ENCODE measurements at places on chromosomes 5 and 9. TPM values are rescaled to one million over a fixed set of nuclear protein-coding genes. Genes with fewer than 3 reads are reported as not detected.
A peak's percentile ranks its signal among the peaks of the same experiment; 100 is the strongest.

- H3K27me3 ChIP-seq, result peaks cover 4% of the 10 kb centered on the region
- H3K4me3 ChIP-seq, result no peak overlapping the region
- no peak for DNase-seq
- no peak overlapping the region for H3K27ac ChIP-seq
Observed at GRCh38 chr5:163574472-163575440, 69.3 kb downstream of the MAT2B start.

- no peaks in the 10 kb centered on the region for H3K36me3 ChIP-seq
- DNase-seq, result no peak
- H3K27ac ChIP-seq, result no peak overlapping the region
- H3K4me3 ChIP-seq, result no peak overlapping the region
- H3K4me1 ChIP-seq, result no peaks in the 10 kb centered on the region
- no peaks in the 10 kb centered on the region for H3K27me3 ChIP-seq
Observed at GRCh38 chr9:28668158-28668557, 1094.9 kb upstream of the C9orf72 start.

DNA sequence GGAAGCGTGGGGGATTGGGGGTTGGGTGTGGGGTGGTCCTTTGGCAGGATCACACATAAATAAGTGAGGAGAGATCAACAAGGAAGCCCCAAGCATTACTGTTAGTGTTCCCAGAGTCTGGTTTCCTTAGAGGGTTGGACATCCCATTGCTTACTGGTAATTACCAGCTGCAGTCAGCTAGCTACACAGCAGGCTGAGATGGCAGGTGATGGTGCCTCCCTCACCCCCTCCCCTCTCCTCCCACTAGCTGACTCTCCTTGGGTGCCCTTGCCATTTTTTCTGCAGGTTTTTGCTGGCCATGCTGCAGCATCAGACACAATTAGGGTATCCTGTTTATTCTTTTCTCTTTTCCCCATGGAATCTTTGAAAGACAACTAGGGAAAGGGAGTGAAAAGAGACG, 107.5 kb upstream of the TLR4 start:
- H3K27ac ChIP-seq, result no peak overlapping the region
- H3K4me3 ChIP-seq, result no peak overlapping the region
- no peaks in the 10 kb centered on the region for H3K27me3 ChIP-seq
- no peaks in the 10 kb centered on the region for H3K36me3 ChIP-seq

DNA sequence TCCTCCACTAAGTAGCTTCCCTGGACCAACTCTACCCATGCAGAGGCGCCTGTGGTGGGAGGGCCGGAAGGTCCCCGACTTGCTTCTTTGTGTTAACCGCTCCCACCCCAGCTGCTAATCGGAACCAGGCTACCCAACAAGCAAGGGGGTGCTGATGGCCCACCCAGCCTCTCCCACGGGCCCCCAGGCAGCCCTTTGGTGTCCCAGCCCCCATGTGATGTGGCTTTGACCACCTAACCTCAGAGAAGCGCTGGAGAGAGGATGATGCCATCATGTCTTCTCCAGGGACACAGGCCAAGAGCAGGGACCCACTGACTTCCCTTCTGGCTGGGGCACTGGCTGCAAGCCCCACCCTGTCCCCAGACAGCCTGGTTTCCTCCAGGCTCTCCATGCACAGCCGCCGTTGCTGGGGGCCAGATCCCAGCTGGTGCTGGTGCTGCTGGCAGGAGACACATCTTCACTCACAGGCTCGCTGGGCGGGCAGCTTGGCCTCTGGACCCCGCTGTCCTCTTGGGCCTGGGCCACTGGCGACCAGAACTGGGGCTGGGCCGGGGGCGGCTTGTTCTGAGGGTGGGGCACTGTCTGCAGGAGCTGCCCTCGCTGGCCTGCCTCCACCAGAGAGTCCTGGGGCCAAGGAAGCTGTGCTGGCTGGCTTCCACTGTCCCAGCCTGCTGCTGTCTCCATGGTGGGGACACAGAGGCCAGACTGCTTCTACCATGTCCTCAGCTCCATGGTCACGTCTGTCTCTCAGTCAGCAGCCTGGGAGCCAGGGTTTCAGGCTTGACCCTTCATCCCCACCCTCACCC, 27.8 kb downstream of the LAMC3 start:
- no peaks in the 10 kb centered on the region for H3K36me3 ChIP-seq
- no peaks in the 10 kb centered on the region for H3K4me1 ChIP-seq
- peaks cover 3% of the 10 kb centered on the region for H3K27me3 ChIP-seq
- H3K4me3 ChIP-seq, result no peak overlapping the region
- H3K27ac ChIP-seq, result no peak overlapping the region

DNA sequence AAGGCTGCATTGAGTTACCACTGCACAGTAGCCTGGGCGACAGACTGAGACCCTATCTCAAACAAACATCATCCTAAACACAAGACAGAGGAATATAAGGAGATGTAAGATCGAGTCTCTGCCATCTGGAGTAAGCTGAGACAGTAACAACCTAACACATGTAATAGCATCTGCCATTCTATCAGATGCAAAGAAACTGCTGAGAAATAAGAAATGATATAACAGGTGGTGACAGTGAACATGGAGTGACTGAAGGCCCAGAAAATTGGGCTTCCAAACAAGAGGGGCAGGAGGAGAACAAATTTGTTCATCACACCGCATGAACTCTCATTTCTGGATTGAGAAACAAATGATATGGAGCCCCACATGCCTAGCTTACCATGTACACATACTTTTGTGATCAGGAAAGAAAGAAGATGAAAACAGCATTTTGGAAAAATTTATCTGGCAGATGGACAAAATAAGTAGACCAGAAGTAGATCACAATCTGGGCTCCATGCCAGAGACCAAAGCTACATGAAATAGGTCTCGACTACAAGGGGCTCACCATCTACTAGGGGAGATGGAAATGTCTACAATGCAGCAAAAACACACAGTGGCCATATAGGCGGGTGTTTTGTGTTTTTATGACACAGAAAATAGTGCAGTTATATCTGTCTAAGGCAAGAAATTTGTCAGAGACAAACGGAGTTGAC, 45.5 kb downstream of the ECPAS start:
- no peaks in the 10 kb centered on the region for H3K27me3 ChIP-seq
- DNase-seq, result no peak
- no peak overlapping the region for H3K27ac ChIP-seq
- peaks cover 2% of the 10 kb centered on the region for H3K4me1 ChIP-seq

DNA sequence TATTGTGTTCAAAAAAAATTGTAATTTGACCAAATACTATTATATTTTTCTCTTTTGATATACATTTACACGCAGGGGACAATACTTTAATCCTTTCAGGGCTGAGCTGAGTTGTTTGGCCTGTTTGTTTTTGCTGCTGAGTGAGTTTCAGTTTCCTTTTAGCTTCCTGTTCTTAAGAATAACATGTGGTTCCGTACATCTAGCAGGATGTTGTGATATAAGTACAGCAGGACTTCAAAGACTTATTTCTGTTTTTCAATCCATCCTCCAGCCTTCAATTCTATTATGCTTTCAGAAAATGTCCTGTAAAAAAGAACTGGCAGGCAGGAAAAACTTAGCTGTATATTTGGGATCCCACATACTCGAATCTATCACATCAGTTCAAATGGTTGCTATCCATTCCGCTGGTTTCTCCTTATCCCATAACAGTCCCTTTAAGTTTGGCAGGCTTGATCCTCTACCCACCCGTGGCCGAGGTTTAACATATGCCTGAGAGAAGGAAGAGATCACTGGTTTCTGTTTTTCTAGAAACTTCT, 1037.3 kb upstream of the ACO1 start:
- H3K4me3 ChIP-seq, result peak overlapping the region; percentile 63
- peaks cover 26% of the 10 kb centered on the region for H3K4me1 ChIP-seq
- H3K27me3 ChIP-seq, result no peaks in the 10 kb centered on the region
- H3K36me3 ChIP-seq, result peaks cover 13% of the 10 kb centered on the region
- H3K27ac ChIP-seq, result peak overlapping the region; percentile 88

- H3K27me3 ChIP-seq, result peaks cover 33% of the 10 kb centered on the region
- no peak for DNase-seq
- peaks cover 26% of the 10 kb centered on the region for H3K36me3 ChIP-seq
- peaks cover 22% of the 10 kb centered on the region for H3K4me1 ChIP-seq
- no peak overlapping the region for H3K27ac ChIP-seq
Observed at GRCh38 chr5:115979201-115980041, 17.1 kb downstream of the LVRN start.

DNA sequence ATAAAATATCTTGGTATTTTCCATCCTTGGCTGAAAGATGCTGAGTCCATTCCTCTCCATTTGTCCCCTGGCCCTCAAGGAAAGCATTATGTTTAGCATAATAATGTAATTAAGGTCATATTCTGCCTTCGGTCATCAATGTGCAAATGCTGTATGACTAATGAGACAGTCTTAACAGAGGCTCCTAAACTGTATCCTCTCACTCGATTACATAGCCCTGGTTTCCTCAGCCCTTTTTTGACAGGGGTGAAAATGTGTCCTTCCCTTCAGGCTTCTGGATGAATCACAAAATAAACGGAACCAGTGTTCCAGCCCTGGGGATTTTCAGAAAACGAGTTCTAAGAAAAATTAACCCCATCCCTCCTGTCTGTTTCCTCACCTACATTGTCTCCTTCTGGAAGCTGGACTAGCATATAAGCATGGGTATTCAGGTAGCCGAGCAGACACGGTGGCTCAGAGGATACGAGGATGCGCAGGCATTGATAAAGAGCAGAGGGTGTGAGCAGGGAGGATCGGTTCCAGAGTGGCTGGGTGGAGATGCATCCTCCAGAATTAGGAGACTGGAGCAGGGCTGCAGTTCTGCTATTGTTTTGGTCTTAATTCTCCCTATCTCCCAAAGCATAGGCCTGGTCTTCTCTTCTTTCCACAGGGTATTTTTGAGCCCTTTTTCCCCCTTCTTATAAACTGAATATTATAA, 742.9 kb downstream of the TLR4 start:
- no peaks in the 10 kb centered on the region for H3K27me3 ChIP-seq
- no peak overlapping the region for H3K4me3 ChIP-seq
- no peak for DNase-seq

- H3K27ac ChIP-seq, result no peak overlapping the region
- peaks cover 39% of the 10 kb centered on the region for H3K36me3 ChIP-seq
- no peak for DNase-seq
- peaks cover 9% of the 10 kb centered on the region for H3K4me1 ChIP-seq
- H3K4me3 ChIP-seq, result no peak overlapping the region
- H3K27me3 ChIP-seq, result no peaks in the 10 kb centered on the region
Observed at GRCh38 chr5:55343609-55344008, 35.8 kb downstream of the MTREX start.

- peaks cover 24% of the 10 kb centered on the region for H3K27me3 ChIP-seq
- no peaks in the 10 kb centered on the region for H3K36me3 ChIP-seq
- no peak overlapping the region for H3K27ac ChIP-seq
- no peak for DNase-seq
- no peaks in the 10 kb centered on the region for H3K4me1 ChIP-seq
Observed at GRCh38 chr5:146302406-146302805, 36.2 kb upstream of the POU4F3 start.

DNA sequence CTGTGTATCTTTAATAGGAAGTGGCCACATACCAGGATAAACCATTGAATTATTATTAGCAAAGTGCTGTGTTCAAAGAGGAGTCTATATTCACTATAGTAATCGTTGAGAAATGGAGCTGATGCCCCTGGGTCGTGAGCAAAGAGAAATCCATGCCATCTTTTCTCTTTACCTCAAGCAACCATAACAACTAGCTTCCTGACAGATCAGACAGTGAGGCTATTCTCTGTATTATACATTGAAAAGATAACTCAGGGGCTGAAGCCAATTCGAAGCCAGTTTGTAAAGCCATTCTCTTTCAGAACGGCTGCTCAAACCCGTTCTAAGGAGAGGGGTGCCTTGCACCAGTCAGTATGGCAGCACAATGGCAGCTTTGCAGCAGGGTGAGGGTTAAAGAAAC, 680.6 kb downstream of the SEMA5A start:
- DNase-seq, result no peak
- H3K27me3 ChIP-seq, result no peaks in the 10 kb centered on the region
- H3K27ac ChIP-seq, result no peak overlapping the region
- no peaks in the 10 kb centered on the region for H3K36me3 ChIP-seq

- H3K36me3 ChIP-seq, result no peaks in the 10 kb centered on the region
- H3K4me3 ChIP-seq, result no peak overlapping the region
- DNase-seq, result no peak
- H3K4me1 ChIP-seq, result no peaks in the 10 kb centered on the region
- H3K27ac ChIP-seq, result no peak overlapping the region
Observed at GRCh38 chr9:86838519-86839497, 108.5 kb downstream of the GAS1 start.

The C9orf50 gene
- not detected for total RNA-seq

The GCNT4 gene
- total RNA-seq, result 0.07 TPM

The TAF11L5 gene
- not detected for total RNA-seq

The IGFBPL1 gene
- not detected for total RNA-seq

The STOM gene
- total RNA-seq, result 93.1 TPM

The PCDHA11 gene
- total RNA-seq, result not detected

The IRF1 gene
- 205 TPM for total RNA-seq

The GLRA1 gene
- total RNA-seq, result not detected
